ENCODE measurements at places on chromosomes 2 and 18.

- DNase-seq, result no peak
Observed at GRCh38 chr2:239610457-239611221, 209.8 kb upstream of the HDAC4 start.

DNA sequence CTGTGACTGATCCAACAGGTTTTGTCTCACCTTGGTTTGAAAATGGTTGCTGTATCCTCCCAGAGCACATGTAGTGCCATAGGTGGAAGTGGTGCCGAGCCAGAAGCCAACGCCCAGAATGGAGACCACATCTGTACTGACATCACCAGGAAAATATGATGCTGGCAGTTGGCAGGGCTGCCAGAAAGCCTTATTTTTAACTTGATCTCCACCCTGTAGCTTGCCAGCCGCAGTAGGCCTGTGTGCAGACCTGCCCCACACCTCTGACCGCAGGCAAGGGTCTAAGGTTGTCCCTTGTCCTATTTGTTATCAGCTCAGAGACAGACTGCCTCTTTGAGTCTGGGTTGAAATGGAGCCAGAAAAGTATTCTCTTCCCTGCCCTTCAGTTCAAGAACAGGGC is 123.5 kb upstream of the EML6 start:
- no peak for DNase-seq

DNA sequence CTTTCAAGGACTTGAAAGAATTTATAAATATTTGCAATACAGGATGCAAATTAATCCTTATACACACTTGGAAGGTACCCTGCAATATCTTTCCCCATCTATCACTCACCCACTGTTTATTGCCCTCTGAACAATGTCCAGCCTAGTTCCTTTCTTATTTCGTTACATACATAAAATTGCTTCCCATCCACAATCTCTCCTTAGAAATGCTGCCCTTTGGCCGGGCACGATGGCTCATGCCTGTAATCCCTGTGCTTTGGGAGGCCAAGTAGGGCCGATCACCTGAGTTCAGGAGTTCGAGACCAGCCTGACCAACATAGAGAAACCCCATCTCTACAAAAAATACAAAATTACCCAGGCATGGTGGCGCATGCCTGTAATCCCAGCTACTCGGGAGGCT is 41.2 kb upstream of the ATP8B1 start:
- DNase-seq, result no peak

GRCh38 chr2:8412586-8412985 is 269.3 kb upstream of the ID2 start:
- DNase-seq, result no peak

DNA sequence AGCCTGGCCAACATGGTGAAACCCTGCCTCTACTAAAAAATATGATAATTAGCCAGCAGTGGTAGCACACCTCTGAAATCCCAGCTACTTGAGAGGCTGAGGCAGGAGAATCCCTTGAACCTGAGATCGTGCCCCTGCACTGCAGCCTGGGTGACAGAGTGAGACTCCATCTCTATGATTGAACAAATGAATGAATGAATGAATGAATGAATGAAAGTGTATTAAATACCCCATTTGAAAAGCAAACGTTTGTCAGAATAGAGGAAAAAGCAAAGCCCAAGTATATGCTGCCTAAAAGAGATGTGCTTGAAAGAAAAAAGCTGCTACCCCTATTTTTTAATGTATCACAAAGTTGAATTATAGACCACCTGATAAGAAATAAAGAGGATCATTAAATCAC is 89.1 kb upstream of the TTC27 start:
- DNase-seq, result no peak

DNA sequence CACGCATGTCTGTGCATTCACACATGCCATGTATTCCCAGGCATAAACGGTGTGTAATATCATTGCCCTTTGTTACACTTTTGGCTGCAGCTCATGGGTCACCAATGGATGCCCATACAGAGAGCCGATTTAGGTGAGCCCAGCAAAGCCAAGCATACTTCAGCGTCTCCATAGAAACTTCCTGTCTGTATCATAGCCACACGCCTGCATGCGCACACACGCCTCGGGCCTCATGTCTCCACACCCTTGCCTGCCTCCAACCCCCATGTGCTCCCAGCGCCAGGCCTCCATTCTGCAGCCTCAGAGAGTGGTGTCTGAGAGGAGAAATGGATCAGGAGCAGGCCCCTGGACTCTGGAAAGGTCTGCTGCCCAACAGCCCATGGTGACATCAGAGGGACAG is 33.5 kb upstream of the SELENOI start:
- DNase-seq, result no peak

DNA sequence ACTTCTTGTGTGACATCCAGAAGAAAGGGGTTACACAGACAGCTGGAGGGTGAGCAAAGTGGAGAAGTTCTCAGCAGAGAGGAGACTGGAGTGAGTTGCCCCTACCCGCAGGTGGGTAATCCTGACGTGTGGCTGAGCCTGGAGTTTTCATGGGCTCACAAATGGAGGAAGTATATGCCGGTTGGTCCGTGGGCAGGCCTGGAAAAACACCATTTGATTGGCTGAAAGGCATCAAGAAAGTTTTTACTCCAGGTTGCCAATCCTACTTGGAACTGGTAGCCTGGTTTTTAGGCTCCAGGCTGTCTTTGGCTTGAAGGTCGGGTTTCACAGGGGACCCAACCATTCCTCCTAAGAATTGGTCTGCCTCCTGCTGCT is 1177.4 kb upstream of the LRRTM1 start:
- no peak for DNase-seq

DNA sequence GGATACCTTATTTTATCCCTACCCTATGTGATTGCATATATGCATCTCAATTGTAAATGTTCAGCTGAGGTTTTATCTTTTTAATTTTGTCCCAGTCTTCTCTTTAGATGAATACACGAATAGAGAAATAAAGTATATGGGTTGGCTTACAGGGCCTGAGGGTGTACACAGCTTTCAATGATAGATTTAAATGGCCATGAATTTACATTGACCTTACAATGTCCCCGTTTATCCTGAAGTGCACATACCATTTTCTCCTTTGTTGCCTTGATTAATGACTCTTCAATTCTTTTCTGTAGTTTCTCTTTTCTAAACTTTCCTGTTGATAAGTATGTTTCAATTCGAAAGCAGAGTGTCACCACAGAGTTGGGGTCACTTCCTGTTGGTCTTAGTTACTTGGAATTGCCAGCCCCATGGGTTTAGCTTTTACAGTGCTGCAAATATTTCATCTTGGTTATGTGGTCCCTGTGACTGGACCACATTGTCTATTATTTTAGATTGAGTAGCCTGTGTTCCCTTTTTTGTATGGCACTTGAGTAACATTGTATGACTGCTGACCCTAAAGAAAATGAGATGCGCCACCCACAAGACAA is 1616.3 kb upstream of the ACVR2A start:
- DNase-seq, result peak; percentile 37

- no peak for DNase-seq
Observed at GRCh38 chr2:11701206-11701605, 31.2 kb upstream of the NTSR2 start.

DNA sequence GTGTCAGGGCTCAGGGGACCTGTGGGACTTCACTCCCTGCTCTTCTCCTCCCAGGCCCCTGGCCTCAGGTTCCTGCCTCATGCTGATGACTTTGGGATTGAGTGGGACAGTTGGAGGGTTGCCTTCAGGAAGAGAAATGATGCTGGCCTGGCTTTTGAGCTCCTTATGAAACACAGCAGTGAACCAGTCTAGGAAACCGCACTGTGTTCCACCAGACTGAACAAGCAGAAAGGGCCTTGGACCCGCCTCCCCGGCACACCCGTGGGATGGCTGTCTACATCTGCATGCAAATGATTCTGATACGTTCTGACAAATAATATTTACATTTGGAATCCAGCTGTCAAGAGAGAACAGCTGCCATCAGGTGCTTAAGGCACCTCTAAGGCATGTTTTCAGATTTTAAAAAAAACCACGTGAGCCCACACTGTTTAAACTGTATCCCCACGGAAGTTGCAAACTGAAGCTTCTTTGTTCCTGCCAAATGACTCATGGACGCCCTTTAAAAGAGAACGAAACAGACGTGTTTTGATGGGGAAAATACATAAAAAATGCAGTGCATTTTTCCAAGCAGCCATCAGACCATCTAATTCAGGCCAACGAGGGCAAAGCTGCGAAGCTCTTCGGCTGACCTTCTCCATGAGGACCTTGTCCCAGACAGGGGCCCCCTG is 27.6 kb upstream of the ASAP2 start:
- peak; percentile 17 for DNase-seq

GRCh38 chr18:52312346-52312745 is 27.7 kb upstream of the DCC start:
- no peak for DNase-seq

DNA sequence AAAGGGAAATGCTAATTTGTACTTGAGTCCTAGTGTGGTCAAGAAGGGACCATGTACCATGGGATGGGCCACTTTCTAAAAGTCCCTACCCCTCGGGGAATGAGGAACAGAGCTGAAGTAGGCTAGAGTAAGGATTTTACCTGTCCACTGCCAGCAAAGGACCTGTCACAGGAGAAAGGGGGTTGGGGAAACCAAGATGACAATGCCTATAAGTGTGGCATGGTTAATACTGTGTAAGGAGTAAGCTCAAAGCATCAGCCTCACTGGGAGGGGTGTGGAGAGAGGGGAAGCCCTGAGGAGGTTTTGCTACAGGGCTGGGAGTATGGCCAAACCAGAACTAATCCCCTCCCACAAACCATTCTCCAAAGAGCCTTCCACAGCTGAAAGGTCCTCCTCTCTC is 15.8 kb downstream of the GKN2 start:
- no peak for DNase-seq

- no peak for DNase-seq
Observed at GRCh38 chr2:191303140-191304005, 58.2 kb downstream of the MYO1B start.

- DNase-seq, result no peak
Observed at GRCh38 chr2:157349949-157350515, 24.4 kb upstream of the ERMN start.

DNA sequence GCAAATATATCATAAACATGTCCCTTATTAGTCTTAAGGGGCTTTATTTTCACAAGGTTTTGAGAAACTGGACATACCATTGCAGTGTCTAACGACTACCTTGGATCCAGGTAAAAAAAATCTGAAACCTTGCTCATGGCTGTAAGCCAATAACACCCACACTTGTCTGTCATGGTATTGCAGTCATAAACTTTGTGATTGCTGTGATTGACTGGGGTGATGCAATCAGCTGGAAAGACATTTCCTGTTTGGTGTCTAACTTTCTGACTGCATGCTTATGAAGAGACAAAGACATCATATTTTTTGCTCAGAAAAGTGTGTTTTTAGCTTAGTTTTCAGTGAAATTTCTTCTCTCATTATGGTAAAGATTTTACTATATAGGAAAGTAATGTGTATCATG is 635.0 kb downstream of the TSN start:
- DNase-seq, result peak; percentile 7

- peak; percentile 31 for DNase-seq
Observed at GRCh38 chr2:96538487-96539214, 2.1 kb downstream of the ARID5A start.

DNA sequence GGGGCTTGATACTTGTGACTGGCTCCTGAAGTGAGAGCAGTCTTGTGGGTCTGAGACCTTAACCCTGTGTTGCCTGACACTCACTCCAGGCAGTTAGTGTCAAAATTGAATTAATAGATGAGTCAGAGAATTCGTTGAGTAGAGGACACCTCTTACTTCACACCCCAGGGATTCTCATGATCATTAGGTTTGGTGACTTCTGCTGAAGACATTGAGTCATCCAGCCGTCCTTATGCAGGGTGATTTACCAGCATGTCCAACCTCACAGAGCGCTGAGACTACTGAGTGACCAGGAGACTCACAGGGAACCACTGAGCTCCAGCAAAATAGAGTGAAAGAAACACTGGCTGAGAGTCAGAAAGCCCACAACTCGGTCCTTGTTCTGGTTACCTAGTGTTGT is 36.0 kb upstream of the EVA1A start:
- DNase-seq, result no peak

DNA sequence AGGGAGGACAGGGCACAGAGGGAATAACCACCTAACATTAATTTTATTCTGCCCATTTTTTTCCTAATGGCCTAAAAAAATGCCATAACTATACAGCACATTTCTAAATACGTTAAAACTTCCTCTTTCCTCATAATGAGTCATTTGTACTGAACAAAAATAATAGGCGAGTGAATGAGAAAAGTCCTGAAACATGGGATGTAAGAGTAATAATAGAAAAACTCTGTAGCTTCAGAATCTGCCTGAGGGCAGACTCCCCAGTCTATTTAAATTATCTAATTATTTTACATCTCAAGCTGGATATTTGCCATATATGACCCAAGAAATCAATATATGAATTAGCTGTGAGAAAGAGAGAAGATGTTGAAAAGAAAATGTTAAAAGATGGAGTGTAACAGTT is 285.1 kb downstream of the TMX3 start:
- DNase-seq, result no peak

DNA sequence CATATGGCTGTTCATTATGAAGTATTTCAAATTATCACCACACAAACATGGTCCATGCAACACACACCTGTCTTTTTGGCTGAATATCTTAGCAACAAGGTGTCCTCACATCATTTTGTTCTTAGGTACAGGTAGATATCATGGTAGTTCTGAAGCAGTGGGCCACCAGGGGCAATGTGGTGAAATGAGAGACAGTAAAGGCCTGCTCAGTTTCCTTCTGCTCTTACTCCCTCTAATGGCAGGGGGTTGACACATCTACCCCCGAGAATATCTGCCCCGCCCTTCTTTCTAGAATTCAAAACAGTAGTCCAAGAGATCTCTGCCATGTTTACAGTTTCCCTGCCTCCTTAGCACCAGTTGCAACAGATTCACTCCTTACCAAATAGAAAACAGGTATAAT is 147.0 kb upstream of the KLHL14 start:
- DNase-seq, result no peak

- no peak for DNase-seq
Observed at GRCh38 chr2:16035747-16036745, 95.7 kb downstream of the MYCN start.

GRCh38 chr2:25426326-25426725 is 84.6 kb upstream of the DNMT3A start:
- DNase-seq, result no peak
